GM03348 (cell line): ENCODE measurements at places on chromosomes 1 and 21.

GRCh38 chr1:197778366-197778945, 3.2 kb upstream of the DENND1B start:
- no peak for DNase-seq

GRCh38 chr1:8976896-8977450, 31.3 kb downstream of the CA6 start:
- no peak for DNase-seq

- DNase-seq: no peak
Observed at GRCh38 chr1:115893545-115893944, 52.6 kb upstream of the NHLH2 start.

GRCh38 chr1:147478521-147478920, 62.8 kb upstream of the BCL9 start:
- DNase-seq: no peak

- DNase-seq: no peak
Observed at GRCh38 chr1:184455786-184456185, 69.0 kb downstream of the C1orf21 start.

- no peak for DNase-seq
Observed at GRCh38 chr1:154443274-154444013, 38.3 kb downstream of the IL6R start.

DNA sequence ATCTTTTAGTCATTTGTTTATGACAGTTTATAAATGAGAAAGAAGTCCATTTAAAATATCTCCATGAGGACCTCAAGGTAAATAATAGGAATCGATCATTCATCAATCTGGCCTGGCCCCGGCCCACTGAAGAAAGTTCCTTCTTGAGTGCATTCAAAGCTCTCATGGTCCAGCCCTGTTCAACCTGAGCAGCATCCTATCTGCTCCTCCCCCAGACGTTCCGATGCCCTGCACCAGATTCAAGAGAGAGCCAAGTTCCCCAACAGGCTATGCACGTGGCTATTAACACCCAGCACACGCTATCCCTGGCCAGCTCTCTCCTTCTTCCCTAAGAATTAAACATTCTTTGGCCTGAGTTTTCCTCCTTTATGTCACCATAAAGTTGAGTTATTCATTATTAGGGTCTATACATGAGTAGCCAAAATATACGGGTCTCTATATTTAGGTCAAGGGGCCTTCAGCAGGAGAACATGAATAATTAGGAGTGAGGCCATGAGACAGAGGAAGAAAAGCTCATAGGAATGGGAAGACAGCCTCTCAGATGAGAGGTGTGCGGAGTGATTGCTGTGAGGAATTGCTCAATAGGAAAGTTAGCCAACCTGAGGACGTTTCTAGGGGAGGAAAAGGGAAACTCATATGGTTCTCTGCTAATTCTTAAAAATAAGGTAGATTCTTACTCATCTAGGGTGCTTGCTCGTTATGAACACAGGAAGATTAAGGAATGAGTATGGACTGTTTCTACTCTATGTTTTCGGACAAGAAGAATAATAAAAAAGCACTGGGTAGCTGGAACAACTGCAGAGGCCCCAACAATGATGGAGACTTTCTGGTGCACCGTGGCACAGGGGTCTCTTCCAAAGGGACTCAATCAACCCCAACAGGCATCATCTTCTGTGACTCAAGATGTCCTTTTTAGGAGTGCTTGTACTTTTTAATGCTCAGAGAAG, 23.6 kb downstream of the RUNX1 start:
- no peak for DNase-seq

- DNase-seq: peak; percentile 63
Observed at GRCh38 chr1:207579436-207579799, 65.5 kb upstream of the CR1L start.

DNA sequence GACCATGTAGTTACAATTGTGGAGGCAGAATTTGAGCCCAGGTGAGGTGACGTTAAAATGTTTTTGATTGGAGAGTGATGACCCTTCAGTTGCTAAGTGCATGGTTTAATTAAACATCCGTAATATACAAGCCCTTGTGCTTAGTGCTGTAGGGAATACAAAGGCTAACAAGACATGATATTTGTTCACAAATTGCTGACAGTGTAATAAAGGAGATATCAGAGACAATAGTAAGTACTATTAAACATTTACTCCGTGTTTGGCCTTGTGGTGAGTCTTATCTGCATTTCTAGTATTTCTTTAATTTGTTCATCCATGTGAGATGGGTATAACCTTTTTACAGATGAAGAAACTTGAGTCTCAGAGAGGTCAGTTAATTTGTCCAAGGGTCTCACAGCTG, 37.9 kb downstream of the RLF start:
- no peak for DNase-seq

- no peak for DNase-seq
Observed at GRCh38 chr21:20020026-20020425, 978.2 kb upstream of the NCAM2 start.

DNA sequence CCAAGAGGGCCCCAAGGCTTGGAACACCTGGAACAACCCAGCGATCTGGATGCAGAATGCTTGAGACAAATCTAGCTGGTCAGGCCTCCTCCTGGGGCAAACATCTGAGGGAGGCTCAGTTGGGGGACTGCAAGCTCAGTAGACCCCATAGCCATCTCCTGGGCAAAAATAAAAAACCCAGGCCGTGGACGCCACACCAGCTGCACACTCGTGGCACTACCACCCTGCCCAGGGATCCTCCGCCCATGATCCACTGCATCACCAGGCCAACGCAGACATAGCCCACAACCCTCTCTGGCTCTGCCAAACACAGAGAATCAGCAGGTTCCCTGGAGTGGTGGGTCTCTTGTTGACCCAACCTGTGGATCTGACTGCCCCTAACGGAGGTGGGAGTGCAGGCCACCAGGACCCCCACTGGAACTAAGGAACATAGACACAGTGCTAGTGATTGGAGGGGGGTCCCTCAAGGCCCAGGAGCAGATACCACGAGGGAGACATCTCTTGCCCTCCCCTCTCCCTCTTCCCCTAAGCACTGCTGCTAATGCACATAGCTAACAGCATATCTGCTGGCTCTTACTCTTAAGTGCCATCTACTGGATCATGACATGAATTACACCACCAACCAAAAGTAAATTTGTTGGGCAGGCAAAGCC, 147.2 kb downstream of the CHD1L start:
- DNase-seq: peak; percentile 80

- DNase-seq: no peak
Observed at GRCh38 chr1:207319199-207319598, 2.3 kb upstream of the CD55 start.

GRCh38 chr1:247119600-247120407, 15.6 kb upstream of the ZNF669 start:
- DNase-seq: no peak

DNA sequence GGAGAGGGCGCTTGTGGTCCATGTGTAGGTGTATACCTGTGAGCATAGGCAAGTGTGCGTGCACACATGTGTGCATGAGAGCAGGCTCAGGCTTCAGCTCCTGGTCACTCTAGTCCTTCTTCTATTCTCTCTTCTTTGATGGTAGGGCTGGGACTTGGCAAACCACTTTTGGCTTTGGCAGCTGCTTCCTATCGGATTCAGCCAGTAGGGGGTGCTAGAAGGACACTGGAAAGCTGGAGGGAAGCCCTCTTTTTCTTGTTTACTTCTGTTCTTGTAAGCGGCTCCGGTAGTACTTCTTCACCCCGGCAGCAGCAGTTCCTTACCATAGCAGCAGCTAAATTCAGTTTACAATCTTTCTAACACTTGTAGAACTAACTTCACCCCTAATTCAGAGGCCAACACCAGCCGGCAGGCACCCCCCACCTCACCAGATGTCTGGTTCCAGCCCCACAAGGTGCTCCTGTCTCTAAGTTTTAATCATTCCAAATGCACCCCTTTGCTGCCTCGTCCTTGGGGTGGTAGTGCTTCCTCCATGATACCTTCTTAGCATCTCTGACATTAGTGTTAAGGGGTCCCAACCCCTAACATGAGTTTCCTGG, 25.1 kb downstream of the NENF start:
- no peak for DNase-seq

- DNase-seq: no peak
Observed at GRCh38 chr1:4072481-4073153, 172.5 kb upstream of the C1orf174 start.

- no peak for DNase-seq
Observed at GRCh38 chr1:15170071-15170470, 16.5 kb downstream of the TMEM51 start.

- DNase-seq: no peak
Observed at GRCh38 chr1:109890115-109890953, 20.3 kb upstream of the CSF1 start.

GRCh38 chr1:198155253-198155652, 1.5 kb upstream of the NEK7 start:
- DNase-seq: peak; percentile 56

DNA sequence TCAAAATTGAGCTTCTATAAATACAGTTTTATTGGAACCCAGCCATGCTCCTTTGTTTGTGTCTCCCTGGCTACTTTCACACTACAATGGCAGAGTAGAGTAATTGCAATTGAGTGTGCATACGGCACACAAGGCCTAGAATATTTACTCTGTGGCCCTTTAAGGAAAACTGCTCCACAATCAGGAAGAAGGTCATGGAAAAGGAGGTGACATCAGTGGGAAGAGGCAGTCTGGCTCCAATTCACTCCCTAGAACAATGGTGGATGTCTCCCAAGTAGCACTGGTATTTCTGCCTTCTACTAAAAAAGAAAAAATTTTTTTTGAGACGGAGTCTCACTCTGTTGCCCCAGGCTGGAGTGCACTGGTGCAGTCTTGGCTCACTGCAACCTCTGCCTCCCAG, 51.3 kb downstream of the KRTAP19-8 start:
- DNase-seq: no peak

DNA sequence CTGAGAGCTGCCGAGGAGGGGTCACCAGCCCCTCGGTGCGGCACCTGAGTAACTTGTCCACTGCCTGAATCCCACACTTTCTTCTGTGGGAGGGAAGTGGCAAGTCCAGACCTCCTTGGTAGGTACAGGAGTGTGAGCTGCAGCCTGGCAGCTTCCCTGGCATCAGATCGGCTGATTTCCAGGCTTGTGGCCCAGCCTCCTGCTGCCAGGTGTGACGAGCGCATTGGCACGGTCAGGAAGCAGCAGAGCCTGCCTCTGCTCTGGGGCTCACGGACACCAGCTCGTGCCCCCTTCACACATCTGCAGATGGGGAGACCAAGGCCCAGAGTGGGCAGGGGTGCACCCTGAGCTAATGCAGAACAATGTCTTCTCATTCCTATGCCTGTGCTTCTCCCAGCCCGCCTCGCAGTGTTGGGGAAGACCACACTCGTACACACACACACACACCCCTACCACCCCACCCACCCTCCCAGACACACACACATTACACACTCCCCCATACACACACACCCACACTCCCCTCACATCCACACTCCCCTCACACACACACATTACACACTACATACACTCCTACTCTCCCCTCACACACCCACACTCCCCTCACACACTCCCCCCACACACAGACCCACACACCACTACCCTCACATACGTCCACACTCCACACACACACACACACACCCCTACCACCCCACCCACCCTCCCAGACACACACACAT, 33.1 kb upstream of the SELENON start:
- no peak for DNase-seq

DNA sequence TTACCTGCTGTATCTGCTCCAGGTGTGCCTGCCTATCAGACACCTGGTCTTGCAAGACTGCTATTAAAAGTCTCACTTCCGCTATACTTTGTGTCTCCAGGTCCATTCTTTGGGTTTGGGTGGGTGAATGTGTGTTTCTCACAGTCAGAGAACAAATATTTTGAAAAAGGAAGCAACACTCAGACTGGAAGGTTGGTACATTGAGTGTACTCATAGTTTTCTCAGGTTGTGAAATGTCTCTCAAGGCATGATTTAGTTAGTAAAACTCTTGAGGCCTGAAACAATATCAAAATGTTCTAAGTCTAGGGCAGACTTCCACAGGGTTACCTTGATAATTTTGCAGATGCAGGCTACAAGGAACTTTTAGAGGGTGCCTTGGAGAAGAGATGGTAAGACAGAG, 429.9 kb upstream of the ZRANB2 start:
- no peak for DNase-seq

- no peak for DNase-seq
Observed at GRCh38 chr1:181160998-181161870, 72.7 kb downstream of the IER5 start.

GRCh38 chr21:20083925-20084324, 914.3 kb upstream of the NCAM2 start:
- no peak for DNase-seq

DNA sequence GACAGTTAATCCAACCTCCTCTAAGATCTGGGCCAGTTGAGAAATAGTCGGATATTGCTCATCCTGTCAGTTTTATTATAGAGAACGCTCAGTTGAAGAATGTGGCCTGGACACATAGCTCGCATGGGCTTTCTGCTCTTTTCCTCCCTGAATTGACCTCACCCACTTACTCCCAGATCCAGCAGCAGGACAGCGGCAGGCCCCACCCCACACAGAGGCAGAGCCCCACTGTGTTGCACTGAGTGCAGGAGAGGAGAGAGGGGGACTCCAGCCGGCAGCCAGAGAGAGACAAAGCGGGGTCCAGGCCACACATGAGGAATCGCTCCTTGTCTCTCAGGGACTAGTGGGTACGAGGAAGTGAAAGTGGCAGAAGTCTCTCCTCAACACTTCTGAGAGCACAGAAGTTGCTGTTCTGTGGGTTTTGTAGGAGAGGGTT, 78.6 kb downstream of the LAMC1 start:
- no peak for DNase-seq

- DNase-seq: no peak
Observed at GRCh38 chr1:172456344-172456769, 12.5 kb upstream of the PIGC start.

- DNase-seq: no peak
Observed at GRCh38 chr1:112257043-112257835, 138.8 kb upstream of the CTTNBP2NL start.

DNA sequence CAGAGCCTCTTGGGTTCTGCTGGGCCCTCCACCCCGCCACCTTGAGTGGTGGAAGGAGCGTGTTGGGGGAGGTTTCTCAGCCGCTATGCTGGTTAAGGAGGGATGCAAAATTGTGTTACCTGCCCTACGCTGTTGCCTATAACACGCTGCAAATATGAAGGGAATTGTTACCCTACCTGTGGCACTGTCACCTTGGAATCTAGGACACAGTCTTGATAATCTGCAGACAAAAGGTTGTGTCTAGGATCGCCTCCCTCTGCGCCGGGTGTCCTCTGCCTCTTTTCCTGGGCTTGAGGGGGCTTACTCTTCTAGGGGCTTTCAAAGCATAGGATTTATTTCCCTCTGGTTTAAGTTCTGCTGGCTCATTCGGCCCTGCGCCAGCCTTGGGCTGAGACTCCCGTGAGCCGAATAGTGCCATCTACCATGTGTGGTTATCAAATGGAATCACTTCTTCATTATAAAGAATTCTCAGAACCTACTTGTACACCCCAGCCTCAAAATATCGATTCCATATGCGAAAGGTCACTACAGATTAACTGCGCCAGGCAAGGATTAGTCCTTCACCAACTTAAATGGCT, 697 bp downstream of the SLC22A15 start:
- DNase-seq: no peak
